Activated T-cell treated with anti-CD3 and anti-CD28 coated beads, Interleukin-2, amount 50 U/mL, for 48 hours (primary cell): ENCODE measurements at places on chromosomes 1 and 21.

DNA sequence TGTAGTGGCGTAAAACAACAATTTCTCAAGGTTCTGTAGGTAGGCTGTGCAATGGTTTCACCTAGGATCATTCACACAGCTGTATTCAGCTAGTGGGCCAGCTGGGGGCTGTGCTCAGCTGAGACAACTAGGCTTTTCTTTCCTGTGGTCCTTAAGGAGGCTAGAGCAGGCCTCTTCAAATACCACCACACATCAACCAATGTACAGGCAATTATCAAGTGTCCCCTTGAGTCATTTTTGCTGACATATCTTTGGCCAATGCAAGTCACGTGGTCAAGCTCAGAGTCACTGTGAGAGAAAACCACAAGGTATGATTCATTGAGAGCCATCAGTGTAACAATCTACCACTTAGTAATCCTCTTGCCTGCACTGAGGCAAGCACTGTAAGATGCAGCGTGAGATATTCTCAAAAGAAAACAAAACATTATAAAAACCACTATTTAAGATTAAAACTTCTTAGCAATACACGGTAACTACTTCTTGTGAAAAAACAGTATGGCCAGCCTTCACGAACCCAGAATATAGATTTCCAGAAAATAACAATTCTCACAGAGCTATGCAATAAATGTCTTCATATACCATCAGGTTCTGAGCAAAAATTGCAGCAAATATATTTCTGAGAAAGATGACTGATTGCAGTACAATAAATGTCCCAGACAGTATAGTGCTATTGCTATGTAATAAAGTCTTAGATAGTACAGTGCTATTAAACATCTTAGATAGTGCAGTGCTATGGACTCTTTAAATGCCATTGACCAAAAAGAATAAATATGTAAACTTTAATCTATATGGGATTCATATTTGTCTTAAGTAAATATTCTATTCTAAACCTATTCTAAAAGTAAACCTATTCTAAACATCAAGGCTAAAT is 55.3 kb downstream of the NME7 start:
- peak; percentile 36 for DNase-seq

- DNase-seq = no peak
Observed at GRCh38 chr1:41483001-41483850, 1.3 kb downstream of the EDN2 start.

- no peak for DNase-seq
Observed at GRCh38 chr1:193181985-193182384, 4.4 kb downstream of the B3GALT2 start.

DNA sequence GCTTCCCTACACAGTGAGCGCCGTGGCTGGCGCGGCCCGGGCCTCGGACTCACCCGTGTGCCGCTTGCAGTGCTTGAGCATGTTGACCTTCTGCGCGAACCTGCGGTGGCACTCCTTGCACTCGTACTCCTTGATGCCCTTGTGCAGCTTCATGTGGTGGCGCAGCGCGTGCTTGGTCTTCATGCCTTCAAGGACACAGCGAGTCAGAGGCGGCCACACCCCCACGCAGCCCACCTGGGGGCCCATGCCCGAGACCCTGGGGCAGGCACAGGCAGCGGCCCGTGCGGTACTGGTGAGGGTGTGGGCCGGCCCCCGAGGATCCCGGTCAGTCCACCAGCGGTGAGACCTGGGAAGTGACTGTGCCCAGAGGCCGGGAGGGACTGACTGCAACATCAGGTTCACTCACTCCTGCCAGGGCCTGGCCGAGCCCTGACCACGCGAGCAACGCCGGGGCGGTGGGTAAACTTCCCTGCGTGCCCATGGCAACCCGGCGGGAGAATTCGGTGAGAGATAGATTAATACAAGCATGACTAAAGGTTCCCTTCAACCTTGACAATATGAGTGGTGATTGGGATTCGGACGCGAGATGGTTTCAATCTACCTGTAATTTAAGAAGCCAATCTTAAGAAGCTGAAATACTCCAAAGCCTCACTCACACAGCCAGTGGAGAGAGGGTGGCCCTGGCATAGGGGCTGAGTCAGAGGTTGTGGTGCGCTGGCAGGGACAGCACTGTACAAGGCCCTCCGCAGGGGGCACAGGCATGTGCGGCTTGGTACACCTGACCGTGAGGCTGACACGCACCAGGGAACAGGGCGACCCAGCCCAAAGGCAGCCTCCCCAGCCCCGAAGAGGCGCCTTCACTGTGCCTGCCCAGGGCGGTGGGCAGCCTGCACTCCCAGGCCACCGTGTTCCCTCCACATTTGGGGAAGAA is 49.1 kb upstream of the RIPK4 start:
- DNase-seq = no peak

DNA sequence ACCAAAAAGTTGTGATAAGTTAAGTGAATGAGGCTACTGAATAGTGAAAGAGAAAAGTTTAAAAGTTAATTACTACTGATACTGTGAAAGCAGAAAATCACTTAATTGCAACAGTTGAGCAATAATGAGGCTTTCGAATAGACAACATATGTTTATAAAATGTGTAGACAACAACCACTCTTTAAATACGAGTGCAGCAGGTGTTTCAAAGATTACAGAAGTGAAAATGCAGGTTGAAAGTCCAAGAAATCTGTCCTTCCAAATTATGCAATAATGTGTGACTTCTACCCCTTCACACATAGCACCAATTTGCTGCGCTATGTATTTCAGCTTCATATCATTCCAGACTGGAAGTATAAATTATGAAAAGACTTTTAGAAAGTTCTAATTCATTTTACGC is 213.0 kb downstream of the COL24A1 start:
- DNase-seq = no peak

DNA sequence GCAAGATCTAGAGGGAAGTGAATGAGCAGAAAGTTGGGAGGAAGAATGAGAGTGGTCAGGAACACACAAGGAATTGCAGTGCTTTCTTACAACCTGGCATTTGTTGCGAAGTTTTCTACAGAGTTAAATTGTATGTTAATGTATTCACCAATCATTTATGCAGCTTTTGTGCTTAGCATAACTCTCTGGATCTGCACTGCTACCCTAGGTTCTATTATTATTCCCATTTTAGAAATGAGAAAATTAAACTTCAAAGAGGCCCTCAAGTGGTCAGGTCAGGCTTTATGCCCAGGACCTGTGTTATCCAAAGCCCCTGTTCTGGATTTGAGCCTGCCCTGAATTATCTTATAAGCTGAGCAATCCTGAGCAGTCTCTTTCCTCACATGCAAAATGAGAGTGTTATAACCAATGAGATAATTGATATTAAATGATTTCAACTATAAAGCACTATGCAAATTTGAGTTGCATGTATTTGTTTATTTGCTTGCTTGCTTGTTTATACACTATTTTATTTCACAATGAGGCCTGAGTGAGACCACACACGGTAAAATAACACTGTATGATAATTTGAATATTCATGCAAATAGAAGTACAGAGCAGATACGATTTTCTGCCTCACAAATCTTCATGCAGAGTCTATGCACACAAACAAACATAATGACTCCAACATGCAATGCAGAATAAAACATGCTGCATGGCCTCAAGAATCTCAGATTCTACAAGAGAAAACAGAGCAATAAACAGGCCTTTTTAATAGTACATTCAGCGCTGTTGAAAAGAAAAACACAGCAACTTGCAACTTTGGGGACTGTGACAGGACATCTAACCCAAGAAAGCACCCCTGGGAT is 323.0 kb downstream of the PLPP3 start:
- no peak for DNase-seq

DNA sequence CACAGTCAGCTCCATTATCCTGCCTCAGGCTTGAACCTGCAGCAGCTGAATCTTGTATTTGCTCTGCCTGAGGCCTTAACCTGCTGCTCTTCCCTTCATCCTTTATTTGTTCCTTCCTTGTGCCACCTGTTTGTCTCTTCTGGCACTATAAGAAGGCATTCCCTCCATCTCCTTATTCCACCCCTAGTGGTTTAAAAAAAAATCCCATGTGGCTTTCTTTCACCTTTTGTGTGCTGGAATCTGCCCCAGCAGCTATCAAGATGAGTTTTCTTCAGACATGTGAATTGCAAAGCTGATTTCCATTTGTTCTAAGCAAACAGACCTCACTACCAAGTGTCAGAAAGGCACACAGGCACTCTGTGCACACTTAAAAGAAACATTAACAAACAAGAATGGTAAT is 294.6 kb downstream of the TTLL7 start:
- no peak for DNase-seq

DNA sequence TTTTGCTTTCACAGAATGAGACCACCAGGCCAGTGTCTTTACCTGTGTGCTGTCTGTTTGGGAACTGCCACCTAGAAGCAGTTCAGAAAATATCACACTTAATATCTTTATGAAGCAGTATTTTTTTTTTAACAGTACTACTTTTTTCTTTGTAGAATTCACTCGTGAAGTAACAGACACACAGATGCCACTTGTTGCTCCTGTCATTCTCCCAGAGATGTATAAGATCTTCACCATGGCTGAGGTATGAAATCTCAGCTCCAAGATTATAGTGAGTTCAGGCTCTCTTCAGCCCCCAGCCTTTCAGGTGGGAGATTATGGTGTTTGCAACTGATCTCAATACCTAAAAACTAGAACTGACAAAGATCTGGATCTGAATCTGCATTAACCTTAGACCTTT is 23.0 kb downstream of the IPO9 start:
- DNase-seq = no peak

- DNase-seq = no peak
Observed at GRCh38 chr1:8910331-8910730, 31.8 kb upstream of the ENO1 start.

DNA sequence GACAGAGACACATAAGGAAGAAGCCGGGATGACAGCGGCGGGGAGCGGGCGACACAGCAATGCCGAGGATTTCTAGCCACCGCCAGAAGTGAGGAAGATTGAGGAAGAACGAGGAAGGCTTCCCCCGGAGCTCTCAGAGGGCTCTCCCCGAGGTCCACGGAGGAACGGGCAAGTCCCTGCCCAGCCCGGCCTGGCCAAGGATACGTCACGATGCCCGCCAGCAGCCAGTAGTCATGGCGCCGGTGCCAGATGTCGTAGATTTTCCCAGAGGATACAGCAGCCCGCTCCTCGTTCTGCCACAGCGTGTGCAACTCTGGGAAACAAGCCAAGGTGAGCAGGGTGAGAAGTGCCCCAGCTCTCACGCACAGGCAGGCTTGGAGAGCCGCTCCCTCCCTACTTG is 65.9 kb downstream of the KCNAB2 start:
- no peak for DNase-seq

- no peak for DNase-seq
Observed at GRCh38 chr1:167542109-167543032, 11.2 kb downstream of the CREG1 start.

DNA sequence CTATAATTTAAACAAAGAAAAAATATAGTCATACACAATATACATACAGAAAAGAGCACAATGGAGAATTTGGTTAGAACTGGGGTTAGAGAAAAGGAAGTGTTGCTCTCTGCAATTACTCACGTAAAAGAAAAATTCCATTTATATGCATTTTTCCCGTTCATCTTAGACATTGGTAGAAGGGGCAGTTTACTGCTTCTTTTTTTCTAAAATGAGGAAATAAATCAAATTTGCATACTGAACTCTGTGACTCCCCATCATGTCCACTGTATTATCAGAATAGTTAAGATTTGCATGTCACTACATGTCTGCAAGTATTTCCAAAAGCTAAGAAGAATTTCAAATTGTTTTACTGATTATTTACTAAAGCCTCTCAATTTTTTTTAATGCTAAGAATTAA is 44.1 kb upstream of the C1orf105 start:
- no peak for DNase-seq

GRCh38 chr1:211473823-211474222 is 18.1 kb downstream of the RD3 start:
- no peak for DNase-seq

DNA sequence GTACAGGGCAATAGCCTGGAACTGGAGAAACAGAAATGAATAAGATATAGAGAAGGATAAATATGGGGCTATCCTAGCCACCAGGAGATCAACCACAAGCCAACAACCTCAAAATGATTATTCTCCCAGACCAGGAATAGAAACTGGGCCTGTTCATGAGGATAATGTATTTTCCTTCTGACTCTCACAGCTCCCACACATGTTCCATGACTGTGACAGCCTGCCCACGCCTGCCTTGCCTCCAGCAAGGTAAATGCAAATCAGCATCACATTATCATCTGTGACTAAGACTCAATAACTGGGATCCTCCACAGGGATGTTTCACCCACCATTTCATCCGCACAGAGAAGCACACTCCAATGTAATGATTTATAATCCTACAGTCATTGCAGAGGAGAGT is 3.3 kb downstream of the ENSA start:
- DNase-seq = peak; percentile 57

DNA sequence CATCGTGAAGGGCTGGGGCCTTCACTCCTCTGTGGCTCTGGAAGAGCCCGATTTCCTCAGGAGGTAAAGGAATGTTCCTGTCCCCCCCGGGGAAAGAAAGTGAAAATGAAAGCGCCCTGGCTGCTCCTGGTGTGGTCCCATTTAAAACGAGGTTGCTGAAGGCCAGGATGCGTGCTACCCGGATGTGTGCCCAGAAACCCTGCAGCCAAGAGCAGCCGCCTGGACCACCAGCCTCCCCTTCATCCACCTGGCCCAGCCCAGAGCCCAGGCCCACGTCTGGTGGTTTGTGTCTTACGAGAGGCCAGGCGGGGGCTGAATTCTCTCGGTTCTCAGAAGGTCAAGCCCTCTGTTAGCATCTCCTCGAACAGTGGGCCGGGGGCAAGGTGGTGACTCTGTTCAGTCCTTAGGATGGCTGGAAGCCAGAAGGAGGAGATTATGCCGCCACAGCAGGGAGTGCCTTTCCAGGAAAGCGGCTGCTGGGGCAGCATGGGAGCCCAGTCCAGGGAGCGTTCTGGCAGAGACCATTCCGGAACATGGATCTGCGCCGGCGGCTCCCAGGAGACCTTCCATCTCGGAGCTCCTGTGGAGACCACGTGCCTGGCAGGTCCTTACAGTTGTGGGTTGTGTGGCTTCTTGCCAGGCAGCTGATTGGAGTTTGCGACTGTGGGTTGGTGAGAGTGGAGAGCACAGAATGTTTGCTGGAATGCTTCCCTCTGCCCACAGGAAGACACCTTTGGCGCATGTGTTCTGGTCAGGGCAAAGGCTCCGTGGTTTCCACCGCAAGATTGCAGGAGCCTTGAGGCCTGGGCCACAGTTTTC is 1.4 kb downstream of the GUK1 start:
- no peak for DNase-seq
